Forelimb muscle (tissue), 1 donor: ENCODE measurements at places on chromosomes 11 and 22.

GRCh38 chr11:62613291-62613778 lies 278 bp downstream of the ROM1 start:
- DNase-seq: no peak

GRCh38 chr11:120828847-120829246 lies 195.1 kb upstream of the TBCEL start:
- no peak for DNase-seq

DNA sequence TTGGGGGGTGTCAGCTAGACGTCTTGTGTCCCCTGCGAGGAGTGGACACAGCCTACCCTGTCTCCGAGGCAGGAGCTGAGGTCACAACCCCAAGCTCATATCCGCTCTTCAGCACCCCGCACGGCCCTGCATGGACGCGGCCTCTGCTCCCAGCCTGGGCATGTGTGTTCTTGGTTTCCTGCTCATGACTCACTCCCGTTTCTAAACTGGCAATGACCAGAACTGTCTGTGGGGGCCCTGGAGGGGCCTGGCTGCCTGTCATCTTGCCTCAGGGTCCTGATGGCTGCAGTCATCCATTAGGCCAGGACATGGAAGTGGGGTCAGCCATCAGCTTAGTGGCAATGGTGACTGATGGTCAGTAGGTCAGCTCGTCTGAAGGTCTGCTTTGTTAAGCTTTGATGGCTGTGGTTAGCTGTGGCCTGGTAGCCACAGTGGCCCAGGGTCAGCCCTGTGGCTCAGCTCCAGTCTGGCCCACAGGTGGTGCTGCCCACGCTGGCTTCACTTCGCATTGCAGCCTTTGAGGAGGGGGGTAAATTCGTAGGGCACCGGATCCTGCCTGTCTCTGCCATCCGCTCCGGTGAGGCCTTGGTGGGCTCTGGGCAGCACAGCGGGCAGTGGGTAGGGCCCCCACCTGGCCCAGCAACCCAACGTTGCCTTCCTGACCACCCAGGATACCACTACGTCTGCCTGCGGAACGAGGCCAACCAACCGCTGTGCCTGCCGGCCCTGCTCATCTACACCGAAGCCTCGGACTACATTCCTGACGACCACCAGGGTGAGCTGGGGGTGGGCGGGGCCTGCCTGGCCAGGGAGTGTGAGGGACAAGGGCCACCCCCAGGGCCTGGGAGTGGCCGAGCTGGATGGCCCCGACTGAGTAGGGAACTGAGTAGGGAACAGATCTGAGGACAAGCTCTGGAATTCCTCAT lies 12.0 kb downstream of the PLCB3 start:
- no peak for DNase-seq

DNA sequence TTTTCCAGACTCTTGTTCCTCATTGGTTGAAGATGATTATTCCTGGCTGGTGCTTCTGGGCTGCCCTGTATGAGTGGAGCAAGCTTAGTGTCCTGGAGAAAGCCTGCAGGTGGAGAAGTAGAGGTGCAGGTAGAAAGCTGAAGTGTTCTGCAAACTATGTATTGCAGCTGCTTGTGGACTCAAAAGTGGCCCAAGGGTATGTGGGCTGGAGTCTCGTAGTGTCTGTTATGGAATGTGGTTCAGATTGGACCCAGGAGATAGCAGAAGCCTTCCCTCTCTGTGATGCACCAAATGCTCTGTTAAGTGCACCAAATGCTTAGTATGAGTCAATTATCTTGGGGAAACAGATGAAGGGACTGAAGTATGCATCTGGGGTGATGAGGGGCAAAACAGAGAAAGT lies 122.8 kb upstream of the CCDC90B start:
- DNase-seq: no peak

DNA sequence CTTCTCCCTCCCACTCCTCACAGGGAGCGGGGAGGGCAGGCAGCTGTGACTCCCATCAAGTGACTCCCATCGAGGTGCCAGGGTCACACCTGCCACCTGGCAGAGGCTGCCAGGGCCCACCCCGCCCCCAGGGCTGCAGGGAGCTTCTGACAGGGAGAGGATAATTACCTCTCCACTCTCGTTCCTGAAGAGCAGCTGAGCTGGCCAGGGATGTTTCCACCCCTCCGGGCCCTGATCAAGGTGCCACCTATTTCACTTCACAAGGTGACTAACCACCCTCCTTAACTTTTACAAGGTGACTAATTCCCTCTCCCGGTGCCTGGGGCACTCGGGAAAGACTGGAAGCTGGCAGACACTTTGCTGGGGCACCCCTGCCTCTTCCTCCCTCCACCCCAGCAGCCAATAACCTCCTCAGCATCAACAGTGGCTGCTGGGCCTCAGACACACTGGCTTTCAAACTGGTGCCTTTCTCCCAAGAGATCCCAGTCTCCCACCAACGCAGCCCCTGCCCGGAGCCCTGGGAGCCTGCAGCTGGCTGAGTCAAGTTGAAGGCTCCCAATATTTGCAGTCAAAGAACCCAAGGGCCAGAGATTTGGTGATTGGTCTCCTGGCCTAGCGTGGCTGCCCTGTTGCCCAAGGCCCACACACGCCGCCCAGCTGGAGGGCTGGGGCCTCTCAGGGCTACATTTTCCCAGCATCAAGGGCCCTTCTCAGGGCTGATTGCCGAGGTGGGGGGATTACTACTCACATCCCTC lies 22.0 kb upstream of the MYRF start:
- no peak for DNase-seq

GRCh38 chr11:1126935-1127663 lies 30.7 kb upstream of the MUC5AC start:
- no peak for DNase-seq

GRCh38 chr11:47104261-47104950 lies 72.3 kb downstream of the ARFGAP2 start:
- DNase-seq: no peak

DNA sequence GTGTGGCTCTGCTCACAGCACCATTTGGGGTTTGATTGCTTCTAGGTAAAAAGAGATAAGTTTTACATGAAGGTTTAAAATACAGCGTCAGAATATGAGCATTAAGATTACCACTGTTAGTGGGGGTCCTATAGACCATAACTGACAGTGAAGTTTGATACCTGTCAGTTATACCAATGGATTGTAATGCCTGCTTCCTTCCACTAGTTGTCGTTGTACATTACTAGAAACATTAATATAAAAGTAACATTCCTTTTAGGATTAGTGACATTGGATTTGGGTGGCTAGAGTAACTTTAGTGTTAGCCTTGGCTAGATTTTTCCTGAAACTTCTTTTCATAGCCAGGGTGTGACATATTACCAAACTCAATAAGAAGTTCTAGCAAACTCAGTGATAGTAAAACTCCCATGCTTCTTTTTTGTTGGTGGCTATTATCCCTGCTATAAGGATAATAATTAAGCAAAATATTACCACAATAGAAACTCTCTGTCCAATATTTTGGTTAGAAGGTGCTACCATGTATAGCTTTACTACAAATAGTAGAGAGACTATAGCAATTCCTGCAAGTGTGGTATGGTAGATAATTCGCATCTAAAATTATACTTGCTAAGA lies 57.1 kb downstream of the FAM181B start:
- no peak for DNase-seq

- no peak for DNase-seq
These were observed 9.7 kb upstream of the RCN1 start for GRCh38 chr11:32081129-32081641.

DNA sequence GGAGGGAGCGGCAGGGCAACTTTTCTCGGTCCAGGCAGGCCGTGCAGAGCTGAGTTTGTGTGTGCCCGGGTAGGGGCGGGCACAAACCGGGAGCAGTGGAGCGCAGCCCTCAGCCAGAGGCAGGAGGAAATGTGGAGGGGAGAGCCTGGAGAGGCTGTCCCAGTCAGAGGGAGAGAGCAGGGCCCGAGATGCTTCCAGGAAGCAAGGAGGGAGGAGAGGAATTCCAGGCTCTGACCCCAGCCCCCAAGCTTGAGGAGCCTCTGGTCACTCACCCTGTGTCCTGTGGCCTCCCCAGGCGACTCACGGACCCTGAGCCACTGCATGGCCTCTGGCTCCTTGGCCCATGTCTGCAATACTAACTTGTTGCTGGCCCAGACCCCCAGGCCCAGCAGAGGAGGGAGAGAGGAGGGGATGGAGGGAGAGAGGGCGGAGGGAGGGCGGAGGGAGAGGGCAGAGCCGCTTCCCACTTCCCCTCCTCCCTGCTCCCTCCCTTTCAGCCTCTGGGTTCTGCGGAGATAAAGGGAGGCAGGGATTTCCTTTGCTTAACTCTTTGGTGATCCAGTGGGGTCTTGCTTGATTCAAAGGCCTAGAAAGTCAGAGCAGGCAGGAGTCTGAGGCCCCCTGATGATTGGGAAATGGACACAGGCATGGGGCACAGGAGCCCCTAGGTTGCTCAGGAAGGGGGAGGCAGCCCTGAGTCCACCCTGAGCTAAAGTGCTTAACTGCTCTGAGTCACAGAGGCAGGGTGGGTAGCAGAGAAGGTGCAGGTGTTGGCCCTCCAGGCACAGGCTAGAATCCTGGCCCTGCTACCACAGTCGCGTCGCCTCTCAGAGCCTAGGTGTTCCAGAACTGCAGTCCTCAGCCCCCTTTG lies at the start of gene C1QTNF6:
TSS of gene C1QTNF6 (minus strand) at position 357 of the 871 bp plus-strand sequence. CDS start at position 323, 34 bp downstream.
- DNase-seq: no peak

- DNase-seq: no peak
These were observed 39.7 kb downstream of the CD82 start for GRCh38 chr11:44605068-44605708.

DNA sequence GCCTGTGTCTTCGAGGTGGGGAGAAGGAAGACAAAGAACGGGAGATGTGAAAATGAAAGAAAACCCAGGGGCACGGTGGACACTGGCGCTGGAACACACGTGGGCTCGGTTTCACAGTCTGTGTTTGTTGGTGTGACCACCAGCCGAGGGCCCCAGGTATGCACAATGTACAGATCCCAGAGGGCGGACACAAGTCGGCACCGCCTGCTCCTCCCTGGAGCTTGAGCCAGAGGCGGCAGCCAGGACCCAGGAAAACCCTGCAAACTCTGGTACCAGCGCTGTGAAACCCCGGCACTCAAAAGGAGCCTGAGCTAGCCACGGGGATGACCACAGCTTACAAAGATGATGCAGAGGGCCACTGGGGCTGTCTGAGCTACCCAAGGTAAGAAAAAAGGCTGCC lies 105.0 kb downstream of the SHANK2 start:
- DNase-seq: no peak

DNA sequence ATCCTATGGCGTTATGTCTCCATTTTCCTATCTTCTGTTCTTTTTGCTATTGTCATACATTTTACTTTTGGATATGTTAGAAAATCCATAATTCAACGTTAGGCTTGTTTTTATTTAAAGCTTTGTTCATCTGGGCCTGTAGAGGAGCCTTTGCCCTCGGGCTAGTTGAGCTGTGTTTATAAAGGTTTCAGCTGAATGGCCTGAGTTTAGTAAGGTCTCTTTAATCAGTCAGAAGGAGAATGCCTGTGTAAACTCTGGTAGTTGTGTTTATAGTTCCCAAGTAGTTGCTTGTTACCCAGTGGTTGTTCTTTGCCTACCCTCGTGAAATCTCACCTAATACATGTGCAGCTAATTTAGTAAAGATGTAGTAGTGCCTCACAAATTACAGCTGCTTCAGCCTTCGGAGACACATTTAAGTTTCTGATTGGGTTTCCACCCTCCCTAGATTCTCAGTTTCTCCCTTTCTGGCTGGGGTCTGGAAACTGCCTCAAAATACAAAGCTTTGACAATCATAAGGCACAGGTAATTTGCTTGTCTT lies 33.1 kb downstream of the MTMR3 start:
- no peak for DNase-seq

DNA sequence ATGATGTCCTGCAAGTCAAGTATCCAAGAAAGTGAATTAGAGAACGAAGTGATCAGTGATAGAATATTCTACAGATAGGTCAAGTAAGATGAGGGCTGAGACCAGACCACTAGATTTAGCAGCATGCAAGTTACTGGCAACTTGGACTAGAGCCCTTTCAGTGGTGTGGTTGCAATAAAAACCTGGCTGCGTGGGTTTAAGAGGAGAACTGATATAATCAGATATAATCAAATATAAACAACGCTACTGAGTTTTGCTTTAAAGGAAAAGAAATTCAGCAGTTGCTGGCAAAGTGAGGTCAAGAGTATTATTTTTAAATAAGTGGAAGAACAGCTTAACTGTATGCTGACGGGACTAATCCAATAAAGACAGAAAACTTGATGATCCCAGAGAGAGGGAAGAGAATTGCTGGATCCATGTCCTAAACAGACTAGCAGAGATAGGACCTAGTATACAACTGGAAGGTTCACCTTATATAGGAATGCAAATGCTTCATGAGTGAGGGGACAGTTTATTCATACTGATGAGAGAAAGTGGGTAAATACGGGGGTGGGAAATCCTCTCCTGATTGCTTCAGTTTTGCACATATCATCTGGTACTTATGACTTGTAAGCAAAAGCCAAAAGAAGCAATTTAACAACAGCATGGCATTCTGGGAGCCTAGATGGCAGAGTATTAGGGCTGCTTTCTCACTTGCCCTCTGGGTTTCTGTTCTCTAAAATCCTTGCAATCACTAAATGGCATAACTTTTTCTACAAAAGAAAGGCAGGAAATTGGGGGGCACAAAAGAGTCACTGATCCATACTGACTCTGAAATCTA lies 146.2 kb downstream of the RBFOX2 start:
- DNase-seq: no peak

GRCh38 chr11:118202599-118203422 lies 22.0 kb downstream of the JAML start:
- no peak for DNase-seq

DNA sequence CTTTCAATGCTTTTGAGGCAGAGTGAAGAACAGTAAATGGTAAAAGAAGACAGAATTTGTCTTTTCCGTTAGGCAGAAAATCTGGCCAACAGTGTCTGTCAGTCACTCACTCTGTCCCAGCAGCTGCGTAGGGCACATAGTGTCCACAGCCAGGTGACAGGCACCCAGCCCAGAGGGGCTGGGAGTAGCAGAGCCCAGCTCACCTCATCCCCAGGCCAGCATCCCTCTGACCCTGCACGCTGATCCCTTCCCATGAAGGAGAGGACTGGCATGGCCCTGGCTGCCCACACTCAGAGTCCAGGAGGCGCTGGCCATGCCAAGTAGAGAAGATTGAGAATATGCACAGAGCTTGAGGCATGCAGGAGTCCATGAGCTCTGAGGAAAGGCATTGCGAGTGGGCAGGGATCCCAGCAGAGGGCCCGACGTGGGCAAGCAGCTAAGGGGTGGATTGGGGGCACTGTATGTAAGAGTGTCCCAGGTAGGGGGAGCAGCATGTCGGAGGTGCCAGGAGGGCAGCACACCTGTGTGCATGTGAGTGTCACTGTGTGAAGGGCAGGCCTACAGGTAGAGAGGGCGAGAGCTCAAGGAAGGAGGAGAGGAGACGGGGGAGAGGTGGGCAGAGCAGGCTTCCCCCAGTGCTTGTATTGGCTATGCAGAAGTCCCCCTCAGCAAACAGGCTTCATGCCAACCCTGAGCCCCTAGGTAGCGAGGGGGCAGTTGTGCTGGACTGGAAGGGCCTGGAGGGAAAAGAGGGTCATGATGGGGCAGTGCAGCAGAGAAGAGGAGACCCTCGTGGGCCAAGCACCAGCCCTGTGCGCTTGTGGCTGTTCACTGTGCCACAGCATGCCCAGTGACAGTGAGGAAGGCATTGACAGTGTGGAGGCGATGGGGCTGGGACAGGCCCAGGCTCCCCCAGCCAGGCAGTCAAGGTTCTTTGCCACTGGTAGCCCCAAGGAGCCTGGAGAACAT lies 133.8 kb downstream of the OSBP2 start:
- DNase-seq: no peak
